NCI-H187 treated with DMSO at 0.1 percent for 48 hours (cell line): ENCODE measurements at places on chromosomes 13 and 19.

GRCh38 chr13:99693852-99694611 lies 192.8 kb downstream of the TM9SF2 start:
- DNase-seq: no peak

GRCh38 chr19:49863254-49863934 lies 4.0 kb downstream of the PNKP start:
- DNase-seq: no peak

DNA sequence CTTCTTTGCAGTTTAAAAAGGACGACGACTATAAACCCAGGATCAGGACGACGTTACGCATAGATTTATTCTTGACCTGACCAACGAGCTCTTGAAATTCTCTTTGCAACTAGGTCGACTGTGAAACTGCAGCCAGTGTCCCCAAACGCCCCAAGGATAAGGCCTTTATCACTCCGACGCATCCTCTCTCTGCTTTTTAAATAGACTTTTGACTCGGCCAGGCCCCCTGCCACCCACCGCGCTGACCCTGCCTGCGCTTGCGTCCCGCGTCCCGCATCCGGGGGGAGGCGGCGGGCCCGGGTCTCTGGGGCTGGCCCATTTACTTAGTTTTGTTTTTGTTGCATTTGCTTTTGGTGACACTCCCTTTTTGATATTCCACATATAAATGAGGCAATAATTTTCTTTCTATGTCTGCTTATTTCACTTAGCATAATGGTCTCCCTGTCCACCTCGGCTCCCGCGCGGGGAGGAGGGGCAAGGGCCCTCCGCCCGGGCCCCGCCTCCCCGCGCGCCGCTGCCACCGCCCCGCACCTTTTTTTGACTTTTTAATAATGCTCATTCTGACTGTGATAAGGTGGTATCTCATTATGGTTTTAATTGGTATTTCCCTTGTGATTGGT lies 17.4 kb downstream of the RB1 start:
- no peak for DNase-seq

- DNase-seq: no peak
Measured at GRCh38 chr19:1592024-1592754, 476 bp downstream of the MBD3 start.
